ENCODE measurements at places on chromosomes 3 and 15.
A peak's percentile ranks its signal among the peaks of the same experiment; 100 is the strongest.

DNA sequence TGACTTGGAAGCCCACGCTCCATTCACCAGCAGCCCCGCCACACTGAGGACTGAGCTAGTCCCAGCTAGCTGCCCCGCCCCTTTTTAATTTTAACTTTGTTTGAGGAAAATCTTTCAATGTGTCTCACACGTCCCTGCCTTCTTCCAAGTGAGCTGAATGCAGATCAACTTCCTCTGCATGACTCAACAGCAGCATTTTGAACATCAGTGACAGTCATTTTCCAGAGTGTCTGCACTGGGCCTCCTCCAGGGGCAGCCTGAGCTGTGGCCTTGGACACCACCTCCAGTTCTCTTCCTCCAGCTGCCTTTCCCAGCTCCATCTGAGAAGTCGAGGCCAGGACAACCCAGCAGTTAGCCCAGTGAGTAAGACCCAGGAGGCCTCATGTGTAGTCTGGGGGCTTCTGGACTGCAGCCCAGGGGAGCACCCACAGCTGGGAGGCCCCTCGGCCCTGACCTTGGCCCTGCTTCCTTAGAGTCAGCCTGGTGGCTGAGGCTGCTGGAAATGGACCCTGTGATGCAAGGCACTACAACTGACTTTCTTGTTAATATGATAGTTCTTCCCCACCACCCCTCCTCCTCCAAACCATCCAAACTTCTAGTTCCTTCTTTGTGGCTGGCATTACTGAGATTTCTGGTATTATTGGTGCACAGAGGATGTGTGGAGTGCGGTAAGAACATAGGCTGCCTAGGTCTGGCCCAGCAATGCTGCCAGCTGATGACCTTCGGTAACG is 21.4 kb upstream of the ESYT3 start:
- DNase-seq, result peak; percentile 27

- no peak for DNase-seq
Observed at GRCh38 chr15:71612869-71613268, 197.5 kb upstream of the NR2E3 start.

DNA sequence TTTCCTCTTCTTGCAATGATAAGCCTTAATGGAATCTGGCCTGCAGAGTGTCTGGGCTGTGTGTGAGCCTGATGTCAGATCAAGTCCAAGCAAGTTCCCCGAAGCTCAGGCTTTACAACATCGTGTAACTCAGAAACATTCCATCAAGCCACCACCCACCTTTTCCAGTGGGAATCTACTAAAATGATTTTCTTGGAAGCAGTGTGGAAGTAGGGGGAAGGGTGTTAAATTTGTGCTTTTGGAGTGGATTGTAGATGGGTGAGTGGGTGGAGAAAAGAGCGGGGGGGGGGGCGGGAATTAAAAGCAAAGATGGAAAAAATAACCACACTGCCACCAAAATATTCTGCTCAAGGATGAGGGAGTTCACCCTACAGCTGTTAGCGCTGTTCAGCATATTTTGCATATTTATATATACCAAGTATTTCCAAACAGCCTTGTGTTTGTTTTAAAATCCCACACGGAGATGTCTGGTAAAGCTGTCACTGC is 53.6 kb downstream of the VGLL3 start:
- no peak for DNase-seq

GRCh38 chr15:92938387-92938786 is 38.3 kb downstream of the CHD2 start:
- DNase-seq, result no peak

GRCh38 chr15:28959326-28959725 is 73.6 kb downstream of the APBA2 start:
- DNase-seq, result no peak

- DNase-seq, result no peak
Observed at GRCh38 chr3:190092250-190092649, 28.4 kb downstream of the P3H2 start.

DNA sequence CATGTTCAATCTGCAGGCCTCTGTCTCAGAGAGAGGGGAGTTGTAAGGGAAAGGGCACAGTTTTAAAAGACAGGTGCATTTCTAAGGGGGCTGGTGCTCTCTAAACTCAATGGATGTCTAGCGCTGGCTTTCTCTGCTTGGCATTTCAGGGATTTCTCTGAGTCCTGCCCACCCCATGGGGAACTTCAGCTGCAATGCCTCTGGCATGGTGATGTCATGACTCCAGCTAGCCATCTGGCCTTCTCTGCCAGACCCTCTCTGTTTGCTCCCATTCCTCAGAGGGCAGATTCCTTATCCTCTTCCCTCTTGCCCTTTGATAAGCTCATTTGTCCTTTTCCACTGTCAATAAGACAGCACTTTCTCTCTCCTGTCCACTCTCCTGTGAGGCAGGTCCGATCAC is 40.8 kb downstream of the RPLP1 start:
- DNase-seq, result no peak
